Stimulated activated CD8-positive, alpha-beta memory T cell treated with anti-CD3 and anti-CD28 coated beads, Interleukin-7, amount 100 ng/mL, for 1 hour (primary cell): ENCODE measurements at places on chromosomes 5 and 9.

DNA sequence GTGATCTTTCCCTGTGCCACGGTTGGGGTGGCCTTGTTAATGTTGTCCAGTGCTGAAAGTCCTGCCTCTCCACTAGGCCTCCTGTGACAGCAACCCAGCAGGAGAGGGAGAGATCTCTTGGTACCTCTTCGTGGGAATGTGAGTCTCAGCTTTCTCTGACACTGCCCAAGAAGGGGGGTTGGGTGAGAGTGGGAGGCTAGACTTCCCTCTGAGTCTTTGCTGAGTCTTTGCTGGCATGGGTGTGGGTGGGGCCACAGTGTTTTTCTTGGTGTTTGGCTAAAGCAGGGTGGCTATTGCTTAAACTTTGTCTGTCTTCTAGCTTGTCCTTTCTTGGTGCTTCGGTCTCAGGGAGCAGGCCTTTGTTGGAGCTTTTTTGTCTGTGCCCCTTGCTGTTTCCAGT is 145.6 kb downstream of the GNA14 start:
- DNase-seq: no peak

DNA sequence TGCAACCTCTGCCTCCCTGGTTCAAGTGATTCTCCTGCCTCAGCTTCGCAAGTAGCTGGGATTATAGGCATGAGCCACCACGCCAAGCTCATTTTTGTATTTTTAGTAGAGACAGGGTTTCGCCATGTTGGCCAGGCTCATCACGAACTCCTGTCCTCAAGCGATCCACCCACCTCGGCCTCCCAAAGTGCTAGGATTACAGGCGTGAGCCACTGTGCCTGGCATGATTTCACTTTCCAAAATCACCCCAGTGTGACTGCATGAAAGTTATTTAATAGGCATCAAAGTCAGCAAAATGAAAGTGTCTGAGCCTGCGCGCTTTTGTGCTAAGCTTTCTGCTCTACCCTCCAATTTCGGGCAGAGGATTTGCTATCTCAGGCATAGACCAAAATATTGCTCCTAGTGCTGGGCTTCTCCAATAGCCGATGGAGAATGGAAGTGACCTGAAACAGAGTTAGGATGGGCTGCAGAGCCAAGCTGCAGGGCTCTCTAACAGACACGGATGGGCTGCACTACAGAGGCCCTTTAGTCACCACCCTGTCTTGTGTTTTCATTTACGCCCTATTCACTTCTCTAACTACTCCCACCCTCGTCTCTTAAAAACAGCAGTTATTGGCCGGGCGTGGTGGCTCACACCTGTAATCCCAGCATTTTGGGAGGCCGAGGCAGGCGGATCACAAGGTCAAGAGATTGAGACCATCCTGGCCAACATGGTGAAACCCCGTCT is 44.3 kb downstream of the RETREG1 start:
- DNase-seq: no peak

DNA sequence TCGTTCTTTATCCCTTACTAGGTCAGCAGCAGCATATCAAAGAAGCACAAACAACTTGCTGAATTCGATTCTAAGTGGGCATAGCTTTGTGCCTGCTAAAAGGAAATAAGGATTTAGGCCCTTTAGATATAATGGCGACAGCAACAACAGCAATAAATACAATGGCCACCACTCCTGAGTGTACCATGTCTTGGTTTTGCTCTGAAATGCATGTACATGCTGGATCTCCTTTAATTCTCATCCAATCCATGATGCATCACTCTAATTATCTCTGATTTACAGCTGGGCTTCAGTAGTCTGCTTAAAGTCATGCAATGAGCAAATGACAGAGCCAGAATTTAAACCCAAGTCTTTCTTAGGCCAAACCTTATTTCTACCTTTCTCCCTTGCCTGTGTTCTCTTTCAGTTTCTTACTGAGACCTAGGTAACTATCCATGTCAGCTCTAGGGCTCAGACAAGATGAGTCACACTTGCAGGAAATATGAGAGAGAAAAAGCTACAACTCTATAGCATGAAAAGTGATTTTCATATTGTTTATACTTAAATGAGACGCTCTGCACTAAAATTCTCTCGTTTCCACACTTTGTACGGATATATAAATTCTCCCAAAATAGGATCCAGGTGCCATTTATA is 111.8 kb downstream of the HMHB1 start:
- DNase-seq: no peak

DNA sequence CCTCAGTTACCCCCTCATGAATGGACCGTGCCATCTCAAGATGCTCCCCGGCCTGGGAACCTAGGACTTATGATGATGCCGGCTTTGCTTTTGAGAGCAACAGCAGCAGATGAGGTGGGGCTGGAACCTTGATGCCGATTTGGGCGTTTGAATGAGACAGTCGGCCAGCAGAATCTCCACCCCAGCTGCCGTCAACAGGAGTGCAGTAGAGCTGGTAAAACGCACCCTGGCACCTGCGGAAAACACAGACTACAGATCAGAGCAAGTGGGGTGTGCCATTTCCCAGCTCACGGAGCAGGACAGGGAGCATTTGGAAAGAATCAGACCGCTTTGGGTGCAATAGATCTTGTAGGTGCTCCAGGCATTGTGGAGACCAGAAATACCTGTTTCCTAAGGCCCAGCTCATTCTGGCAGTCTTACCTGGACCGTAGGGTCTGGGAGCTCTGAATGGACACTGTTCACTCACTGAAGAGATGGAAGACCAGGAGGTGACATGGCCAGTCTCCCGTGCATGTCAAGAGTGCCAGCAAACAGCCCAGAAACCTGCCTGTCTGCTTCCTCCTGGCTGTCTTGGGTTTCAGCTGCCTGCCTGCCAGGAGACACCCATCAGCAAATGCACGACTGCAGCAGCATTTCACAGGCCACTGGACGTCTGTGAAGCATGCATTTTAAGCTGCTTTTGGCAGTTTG is 317.7 kb upstream of the IRX4 start:
- no peak for DNase-seq

DNA sequence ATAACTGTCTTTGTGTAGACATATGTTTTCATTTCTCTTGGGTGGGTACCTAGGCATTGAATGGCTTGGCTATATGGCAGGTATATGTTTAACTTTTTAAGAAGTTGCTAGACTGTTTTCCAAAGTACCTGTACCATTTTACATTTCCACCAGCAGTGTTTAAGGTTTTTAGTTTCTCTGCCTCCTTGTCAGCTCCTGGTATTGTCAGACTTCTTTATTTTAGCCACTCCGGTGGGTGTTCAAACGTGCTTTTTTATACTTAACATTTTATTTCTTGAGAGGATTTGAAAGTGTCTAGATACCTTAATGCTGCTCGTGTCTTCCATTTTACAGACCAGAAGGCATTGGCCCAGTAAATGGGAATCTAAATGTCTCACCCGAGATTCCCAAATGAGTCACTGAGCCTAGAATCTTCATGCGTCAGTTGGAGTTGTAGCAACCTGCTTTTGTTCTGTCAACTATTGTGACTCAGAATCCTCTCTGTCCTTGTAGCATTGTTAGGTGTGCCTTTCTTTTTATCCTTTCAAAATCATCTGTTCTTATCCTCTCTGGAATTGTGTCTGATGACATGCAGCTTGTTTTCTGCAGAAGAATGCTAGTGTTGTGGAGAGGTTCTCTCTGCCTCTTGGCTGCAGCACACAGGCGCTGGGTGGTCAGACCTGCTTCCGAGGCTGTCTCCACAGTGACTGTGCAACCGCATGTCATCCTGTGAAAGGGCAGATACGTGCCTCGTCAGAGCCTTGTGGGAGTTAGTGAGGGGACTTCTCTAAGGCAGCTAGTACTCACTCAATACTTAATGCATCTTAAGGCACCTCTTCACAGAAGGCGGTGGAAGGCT is 291.8 kb downstream of the AOPEP start:
- DNase-seq: no peak

DNA sequence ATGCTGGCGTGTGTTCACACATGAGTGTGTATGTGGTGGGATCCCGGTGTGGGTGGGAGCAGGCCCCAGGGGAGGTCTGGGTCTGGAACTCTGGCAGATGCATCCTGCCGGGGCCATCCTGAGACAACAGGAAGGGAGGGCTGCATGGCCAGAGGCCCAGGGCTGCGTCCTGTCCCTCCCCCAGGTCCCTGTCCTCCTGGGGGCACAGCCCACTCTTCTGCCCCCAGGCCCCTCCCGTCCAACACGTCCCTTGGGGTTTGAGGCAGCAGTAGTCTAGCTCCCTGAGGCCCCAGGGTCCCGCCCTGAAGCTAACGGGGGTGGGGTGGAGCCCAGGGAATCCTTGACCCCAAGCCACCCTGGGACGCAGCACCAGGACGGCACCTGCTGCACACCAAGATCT is 16.6 kb downstream of the FLT4 start:
- no peak for DNase-seq

DNA sequence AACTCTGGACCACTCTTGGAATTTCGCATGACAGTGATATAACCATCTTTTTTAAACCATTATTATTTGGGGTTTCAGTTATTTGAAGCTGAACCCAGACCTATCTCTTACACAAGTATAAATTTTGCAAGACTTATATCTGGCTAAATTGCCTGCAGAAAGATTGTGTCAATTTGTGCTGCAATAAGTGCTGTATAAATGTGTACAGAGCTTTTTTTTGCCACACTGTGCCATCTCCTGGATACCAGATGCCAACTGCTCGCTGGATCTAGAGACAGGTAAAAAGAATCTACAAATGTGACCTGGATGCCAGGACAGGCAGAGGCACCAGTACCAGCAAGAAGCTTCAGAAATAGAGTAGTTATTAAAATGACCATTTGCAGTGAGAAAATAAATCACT is 25.9 kb upstream of the TTC39B start:
- no peak for DNase-seq

DNA sequence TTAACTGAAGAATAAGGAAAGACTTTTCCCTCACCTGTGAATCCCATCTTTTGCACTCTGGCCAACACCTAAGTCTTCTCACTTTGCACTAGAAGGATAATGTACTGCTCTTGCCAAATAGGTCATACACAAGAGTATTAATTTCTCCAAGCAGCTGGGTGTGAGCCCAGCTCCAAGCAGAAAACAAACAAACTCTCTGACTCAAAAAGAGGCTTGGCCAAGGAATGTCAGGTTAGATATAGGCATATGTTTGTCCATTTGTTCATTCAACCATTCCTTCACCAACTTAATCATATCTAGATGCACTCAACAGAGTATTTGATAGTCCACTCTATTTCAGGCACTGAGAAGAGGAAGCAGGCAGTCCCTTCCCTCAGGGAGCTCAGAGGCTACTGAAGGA is 84.4 kb downstream of the HTR4 start:
- DNase-seq: no peak

- DNase-seq: no peak
Measured at GRCh38 chr9:116895961-116896360, 208.9 kb downstream of the TRIM32 start.

- no peak for DNase-seq
Measured at GRCh38 chr5:119019501-119019900, 31.2 kb upstream of the DTWD2 start.
